ENCODE measurements at places on chromosomes 4 and X.
A peak's percentile ranks its signal among the peaks of the same experiment; 100 is the strongest.

DNA sequence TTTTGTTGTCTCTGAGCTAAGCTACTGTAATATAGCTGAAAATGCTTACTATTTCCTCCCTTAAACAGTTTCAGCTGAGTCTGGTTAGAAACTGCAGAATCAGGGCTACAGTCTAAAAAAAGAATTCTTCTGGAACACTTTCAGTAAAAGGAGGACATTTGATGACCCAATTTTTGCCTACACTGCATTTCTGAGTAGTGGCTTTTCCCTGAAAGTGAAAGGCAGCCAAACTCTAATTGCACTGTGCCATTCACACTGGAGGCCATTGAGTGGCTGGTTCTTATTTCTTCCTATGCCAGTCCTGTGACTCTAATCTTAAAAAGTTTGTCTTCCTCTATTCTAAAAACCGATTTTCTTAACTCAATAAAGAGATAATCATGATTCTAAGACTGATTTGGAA lies 526.0 kb downstream of the CFAP47 start:
- DNase-seq = no peak

DNA sequence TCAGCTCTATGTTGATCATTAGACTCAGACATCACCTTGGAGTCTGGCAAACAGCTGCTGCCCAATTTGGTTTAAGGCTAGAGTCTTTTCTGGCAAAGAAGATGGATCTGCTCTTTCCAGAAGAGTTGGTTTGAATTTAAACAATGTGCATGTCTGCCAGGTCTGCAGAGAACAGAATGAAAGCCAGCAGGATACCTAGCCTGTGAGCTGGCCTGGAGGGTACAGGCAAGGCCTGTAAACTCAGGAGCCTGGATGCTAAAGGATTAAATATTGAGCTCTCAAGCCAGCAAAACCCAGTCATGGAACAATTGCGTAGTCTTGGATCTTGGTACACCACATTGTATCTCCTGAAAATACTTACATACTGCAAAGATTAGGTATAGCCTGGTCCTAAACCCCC lies 15.6 kb upstream of the PDLIM3 start:
- DNase-seq = no peak

DNA sequence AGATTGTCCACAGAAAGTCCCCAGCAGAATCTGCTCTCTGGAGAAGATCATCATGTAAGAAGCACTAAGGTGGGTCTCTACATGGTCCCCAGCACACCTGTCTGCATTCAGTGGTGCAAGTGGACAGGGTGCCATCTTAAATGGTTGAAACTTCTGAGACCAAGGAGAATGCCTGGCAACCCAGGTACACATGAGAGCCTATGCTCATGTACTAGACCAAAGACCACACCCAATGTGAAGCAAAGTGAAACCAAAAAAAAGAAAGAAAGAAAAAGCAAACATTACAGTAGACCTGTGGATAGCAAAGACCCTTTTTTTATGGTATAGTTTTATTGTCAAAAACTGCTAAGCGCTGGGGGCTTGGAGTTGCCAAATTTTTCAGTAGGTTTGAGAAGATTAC lies 15.0 kb downstream of the CD40LG start:
- DNase-seq = no peak

- no peak for DNase-seq
Measured at GRCh38 chr4:48639807-48640206, 140.3 kb downstream of the FRYL start.

GRCh38 chrX:70485466-70485865 lies 40.8 kb downstream of the DLG3 start:
- DNase-seq = no peak

- peak; percentile 9 for DNase-seq
Measured at GRCh38 chr4:125313989-125314667, 627 bp upstream of the FAT4 start.

- no peak for DNase-seq
Measured at GRCh38 chr4:112085156-112086035, 59.9 kb upstream of the FAM241A start.

GRCh38 chrX:79412972-79413371 lies 45.8 kb upstream of the ITM2A start:
- DNase-seq = peak; percentile 15

GRCh38 chrX:10856797-10857196 lies 236.4 kb upstream of the MID1 start:
- DNase-seq = no peak

GRCh38 chr4:52659722-52660261 lies 691 bp upstream of the USP46 start:
- peak; percentile 53 for DNase-seq

DNA sequence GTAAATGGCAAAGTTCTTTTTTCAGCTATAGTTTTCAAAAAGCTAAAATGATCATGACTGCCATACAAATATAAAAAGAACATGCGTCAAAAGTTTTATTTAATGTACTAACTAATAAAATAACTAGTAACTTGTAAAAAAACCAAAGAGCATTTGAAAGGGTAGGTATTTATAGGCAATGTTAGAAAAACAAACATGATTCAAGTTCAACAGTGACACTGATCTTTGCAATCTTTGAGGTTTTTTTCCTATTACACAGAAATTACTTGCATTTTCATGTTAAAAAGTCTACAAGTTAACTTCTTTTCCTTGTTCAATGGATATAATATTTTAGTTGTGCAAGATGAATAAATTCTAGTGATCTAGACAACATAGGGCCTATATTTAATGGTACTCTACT lies 72.3 kb upstream of the GRID2 start:
- no peak for DNase-seq

DNA sequence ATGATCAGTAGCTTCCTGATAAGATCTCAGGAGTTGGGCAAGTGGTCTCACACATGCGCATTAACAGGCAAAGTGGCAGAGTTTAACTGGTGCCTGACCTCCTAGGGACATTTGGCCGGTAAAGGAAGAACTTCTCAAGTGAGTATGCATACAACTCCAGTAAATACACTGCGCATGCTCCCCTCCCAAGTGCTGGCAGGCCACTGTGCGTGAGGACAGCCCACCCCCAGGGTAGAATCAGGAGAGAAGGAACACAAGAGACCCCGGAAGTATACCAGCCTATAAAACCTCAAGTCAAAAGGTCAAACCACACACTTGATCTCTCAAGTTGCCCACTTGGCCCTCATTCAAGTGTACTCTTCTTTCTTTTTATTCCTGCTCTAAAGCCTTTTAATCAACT lies 225.5 kb upstream of the ANKRD50 start:
- no peak for DNase-seq

DNA sequence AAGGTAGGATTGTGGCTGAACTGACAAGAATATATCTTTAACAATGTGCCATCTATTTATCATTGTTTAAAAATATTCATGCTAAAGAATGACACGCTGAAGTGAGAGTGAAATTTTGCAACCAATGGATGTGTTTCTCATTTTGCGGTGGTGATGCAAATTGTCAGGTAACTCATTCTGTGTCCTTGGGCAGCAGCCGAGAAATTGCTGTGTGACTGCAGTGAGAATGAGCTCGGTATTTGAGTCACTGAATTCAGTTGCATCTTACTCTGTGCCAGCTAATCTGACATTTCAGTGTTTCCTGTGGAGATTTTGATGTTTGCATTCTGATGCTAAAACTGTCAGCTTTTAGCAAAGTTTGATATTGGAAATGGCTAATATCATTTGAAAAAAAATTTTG lies 28.1 kb downstream of the MCUB start:
- peak; percentile 61 for DNase-seq

DNA sequence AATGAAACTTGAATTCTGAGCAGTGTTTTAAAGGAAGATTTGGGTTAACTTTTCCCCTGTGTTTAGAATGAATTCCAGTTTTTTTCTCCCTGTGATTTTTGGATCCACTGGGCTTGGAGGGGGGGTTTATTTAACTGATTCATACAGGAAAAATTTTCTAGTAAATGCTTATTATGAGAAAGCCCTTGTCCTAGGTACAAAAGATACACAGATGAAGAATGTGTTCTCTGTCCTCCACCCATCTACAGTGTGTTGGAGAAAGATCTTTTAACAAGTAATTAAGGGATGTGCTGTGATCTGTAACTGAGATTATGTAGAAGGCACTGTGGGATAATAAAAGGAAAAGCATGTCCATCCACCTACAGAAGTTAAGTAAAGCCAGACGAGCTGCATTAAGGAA lies 103.9 kb downstream of the STIM2 start:
- DNase-seq = no peak

GRCh38 chrX:17433965-17434364 lies 59.0 kb downstream of the NHS start:
- DNase-seq = no peak

DNA sequence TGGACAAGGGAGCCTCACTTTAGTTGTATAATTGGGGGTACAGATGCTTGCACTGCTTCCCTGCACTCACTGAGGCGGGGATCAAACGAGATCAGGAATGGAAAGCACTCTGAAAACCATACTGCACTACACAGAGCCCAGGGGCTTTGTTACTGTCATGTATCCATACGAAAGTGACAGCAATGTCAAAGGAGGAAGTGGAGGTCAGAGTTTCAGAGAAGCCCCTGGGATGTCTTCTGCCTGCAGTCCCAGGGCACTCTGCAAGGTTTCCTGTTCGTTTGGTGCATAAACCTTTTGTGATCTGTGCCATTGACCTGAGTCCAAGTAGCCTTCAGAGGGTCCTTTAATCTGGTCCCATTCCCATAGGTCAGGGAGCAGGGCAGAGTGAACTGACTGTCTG lies 31.2 kb downstream of the RNF175 start:
- DNase-seq = no peak

DNA sequence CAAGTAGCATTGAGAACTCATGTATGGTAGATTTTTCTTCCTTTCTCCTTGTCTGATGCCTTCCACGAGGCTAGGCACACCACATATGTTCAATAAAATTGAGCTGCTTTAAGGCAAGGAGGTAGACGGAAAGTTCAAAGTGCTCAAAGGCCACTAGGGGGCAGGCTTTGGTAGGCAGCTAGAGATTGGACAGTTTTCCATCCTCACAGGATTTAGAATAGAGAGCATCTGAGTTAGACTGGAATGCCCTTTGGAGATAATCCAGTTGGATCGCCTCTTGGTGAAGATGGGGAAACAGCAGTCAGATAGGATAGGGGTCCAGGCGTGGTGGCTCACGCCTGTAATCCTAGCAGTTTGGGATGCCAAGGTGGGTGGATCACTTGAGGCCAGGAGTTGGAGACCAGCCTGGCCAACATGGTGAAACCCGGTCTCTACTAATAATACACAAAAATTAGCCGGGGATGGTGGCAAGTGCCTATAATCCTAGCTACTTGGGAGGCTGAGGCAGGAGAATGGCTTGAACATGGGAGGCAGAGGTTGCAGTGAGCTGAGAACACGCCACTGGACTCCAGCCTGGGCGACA lies 30.4 kb downstream of the ELF4 start:
- peak; percentile 63 for DNase-seq

Measured in GM13976 (cell line).